ENCODE measurements at places on chromosomes 4 and X.

GRCh38 chr4:38017609-38018008 lies 57.4 kb downstream of the PTTG2 start:
- DNase-seq: no peak

DNA sequence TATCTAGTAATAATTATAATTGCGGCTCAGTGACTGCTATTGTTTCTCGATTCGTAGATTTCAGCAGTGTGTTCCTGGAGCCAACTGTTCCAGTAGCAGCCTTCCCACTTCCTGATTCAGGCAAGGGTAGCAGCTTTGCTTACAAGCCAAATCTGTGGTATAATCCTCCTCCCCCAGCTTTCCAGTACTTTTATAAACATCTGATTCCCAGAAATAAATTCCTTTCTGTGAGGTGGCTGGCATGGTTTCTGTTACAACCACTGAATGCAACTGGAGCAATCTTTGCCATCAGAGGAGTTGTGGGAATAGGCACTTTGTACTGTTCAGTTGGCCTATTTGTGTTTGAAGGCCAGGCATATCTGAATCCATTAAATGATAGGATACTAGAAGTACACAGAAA lies 80.0 kb downstream of the GLRA3 start:
- peak; percentile 6 for DNase-seq

- no peak for DNase-seq
Observed at GRCh38 chr4:83581411-83582288, 45.7 kb downstream of the GPAT3 start.

DNA sequence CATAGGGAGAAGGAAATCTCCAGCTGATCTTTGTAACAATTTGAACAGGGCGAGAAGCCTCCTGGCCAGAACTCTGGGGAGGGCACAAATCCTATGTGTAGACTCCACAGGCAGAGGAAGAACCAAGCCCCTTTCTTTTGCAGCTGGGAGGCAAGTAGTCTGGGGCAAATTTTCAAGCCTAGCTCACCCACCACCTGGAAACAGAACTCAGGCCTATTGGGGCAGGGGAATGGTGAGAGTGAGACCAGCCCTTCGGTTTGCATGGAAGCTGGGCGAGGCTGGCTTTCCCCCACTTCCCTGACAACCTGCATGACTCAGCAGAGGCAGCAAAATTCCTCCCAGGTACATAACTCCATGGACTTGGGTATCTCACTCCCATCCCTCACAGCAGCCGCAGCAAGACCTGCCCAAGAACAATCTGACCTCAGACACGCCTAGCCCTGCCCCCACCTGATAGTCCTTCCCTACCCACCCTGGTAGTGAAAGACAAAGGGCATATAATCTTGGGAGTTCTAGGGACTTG lies 138.2 kb downstream of the EMCN start:
- DNase-seq: no peak

DNA sequence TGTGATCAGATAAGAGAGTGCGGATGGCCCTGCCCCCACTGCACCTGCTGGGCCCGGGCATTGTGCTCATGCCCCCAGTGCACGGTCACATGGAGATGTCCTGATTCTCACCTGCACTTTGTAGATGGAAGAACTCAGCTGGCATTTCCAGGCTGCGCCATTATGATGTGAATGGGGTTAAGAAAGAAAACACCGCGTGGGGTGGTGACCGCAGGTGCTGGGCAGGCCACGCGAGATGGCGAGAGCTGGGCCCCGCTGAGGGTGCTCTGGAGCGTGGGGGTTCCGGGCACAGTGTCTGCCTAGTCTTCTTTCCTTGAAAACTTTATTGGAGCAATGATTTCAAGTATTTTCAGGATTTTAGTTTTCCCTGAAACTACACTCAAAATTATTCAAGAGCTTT lies 17.8 kb upstream of the HGFAC start:
- no peak for DNase-seq

GRCh38 chrX:131734621-131735020 lies 190.7 kb downstream of the OR13H1 start:
- DNase-seq: no peak

GRCh38 chr4:25694466-25694865 lies 38.8 kb downstream of the SLC34A2 start:
- DNase-seq: no peak

- peak; percentile 35 for DNase-seq
Observed at GRCh38 chr4:187209921-187210613, 486.4 kb upstream of the FAT1 start.

GRCh38 chr4:5096261-5096660 lies 45.0 kb downstream of the STK32B start:
- DNase-seq: no peak

DNA sequence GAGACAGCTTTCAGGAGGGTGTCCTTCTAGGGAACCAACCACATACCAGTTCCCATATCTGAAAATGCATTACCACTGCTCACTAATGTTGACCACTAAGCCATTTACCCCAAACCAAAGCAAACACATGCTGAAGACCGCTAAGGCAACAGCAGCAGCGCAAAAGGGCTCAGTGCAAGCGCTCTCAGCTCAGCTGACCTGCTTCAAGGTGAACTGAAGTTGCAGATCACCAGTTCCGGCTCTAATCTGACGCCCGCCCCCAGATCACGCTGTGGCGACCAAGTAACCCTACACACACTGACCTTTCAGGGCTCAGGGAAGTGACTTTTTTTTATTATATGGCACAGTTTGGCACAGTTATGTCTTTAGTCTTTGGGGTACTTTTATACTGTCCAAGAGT lies 5.8 kb downstream of the MECP2 start:
- no peak for DNase-seq

GRCh38 chr4:75848891-75849290 lies 53.4 kb downstream of the PPEF2 start:
- DNase-seq: peak; percentile 77

GRCh38 chr4:71604785-71605184 lies 179.1 kb downstream of the GC start:
- DNase-seq: no peak

- no peak for DNase-seq
Observed at GRCh38 chrX:151226941-151227340, 50.6 kb downstream of the GPR50 start.

DNA sequence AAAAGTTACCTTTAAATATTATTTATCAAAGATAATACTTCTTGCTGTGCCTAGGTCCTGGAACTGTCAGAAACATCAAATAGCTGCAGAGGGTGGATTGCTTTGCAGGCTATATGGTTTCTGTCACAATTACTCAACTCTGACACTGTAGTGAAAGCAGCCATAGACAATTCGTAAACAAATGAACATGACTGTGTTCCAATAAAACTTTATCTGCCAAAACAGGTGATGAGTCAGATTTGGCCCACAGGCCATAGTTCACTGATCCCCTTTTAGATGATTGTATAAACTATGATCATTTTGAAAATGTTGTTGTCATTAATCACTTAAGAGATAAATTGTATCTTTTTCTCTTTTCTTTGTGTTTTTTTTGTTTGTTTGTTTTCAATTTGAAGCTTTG lies 8.4 kb upstream of the MEPE start:
- DNase-seq: no peak

- no peak for DNase-seq
Observed at GRCh38 chr4:101807351-101807750, 16.8 kb downstream of the BANK1 start.

DNA sequence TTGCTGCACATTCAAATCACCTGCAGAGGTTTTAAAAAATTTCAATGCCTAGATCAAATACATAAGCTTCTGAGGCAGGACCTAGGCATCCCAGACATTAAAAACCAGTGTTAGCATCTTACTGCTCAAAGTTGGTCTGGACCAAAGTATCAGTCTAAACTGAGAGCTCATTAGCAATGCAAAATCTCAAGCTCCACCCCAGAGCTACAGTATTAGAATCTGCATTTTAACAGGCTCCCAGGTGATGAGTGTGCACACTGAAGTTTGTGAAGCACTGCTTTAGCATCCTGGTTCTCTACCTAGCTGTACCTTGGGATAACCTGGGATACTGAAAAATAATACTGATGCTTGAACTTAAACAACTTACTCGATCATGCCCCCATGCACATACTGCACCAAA lies 96.0 kb downstream of the PRRG1 start:
- DNase-seq: no peak

DNA sequence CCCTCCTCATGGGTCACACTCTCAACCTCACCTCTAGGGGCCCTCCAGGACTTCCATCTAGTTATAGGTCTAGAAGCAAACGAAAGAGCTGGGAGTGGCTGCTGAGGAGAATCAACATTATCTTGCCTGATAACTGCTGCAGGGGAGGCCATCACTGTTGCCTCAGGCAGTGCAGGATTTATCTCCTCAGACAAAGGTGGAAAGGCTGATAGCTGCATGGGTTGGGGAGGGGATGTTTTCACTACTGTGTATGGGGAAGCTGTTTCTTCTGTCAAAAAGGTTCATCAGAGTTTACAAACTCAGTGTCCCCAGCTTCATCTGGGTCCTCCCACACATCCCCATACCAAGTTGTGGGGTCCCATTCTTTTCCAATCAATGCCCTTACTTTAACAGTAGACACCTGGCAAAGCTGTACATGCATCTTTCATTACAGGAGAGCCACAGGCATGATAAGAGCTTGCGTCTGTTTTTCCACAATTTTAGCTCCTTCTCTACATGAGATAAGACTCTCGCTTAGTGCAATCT lies 17.6 kb upstream of the PRDM8 start:
- no peak for DNase-seq

- DNase-seq: peak; percentile 49
Observed at GRCh38 chr4:87502580-87503238, 26.5 kb downstream of the SPARCL1 start.

GRCh38 chr4:134665429-134665828 lies 463.8 kb upstream of the PABPC4L start:
- no peak for DNase-seq

DNA sequence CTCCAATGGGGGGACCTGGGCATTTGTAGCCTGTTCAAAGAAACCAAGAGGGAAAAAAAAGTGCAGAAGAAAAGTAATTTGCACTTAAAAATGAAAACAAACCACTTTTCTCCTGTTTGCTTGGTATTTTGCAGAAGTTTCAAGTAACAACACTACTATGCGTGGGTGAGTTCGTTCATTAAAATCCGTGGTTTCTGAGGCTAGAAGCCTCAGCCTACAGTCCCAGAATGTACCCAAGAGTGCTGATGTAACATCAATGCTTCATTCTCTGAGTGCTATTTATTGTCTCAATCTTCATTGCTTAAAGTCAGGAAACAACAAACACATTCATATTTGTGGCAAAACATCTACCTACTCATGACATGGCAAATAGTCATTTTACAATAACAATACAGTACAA lies 29.2 kb downstream of the LGI2 start:
- no peak for DNase-seq

DNA sequence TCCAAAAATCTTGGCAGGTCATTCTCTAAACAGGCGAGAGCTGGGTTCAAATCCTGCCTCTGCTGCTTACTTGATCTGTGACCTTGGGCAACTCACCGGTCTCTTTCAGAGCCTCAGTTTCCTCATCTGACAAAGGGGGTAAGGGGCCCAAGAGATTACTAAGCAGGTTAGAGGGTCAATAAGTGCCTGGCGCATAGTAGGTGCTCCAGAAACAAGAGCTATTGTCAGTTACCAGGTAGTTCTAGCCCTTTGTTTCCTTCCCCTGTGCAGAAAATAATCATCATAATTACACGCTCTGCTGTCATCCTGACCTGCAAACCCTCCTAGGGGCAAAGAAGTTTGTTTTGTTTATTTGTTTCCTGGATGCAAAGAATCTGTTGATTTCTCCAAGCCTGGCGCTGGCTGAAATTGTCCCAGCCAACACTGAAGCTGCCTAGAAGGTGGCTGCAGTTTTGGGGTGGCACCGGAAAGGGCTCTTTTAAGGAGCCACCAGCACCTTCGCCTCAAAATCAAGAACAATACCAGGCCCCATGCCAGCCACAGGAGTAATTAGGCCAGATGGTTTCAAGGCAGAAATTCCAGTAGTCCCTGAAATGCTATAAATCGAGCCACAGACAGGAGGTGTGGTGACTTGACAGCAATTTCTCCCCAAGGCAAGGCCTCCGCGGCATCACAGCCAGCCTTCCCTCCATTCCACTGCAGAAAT lies 10.2 kb upstream of the KIAA0232 start:
- peak; percentile 58 for DNase-seq

DNA sequence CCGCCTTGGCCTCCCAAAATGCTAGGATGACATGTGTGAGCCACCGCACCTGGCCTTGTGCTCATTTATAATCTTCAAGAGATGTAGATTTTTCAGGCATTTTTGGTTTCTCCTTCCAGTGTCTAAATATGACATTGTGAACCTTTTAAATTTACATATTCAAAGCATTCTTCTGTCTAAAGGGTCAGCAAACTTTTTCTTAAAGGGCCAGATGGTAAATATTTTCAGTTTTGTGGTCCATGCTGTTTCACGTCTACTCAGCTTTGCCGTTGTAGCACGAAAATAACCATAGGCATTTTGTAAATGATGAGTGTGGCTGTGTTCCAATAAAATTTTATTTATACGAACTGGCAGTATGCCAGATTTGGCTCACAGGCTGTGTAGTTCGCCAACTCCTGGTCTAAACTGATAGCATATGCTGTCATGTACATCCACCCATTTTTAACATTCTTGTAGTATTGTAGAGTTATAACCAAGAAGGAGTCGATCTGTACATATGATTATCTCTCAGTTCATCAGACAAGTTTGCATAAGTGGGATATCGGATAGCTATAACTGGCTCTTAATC lies 12.7 kb upstream of the GCNA start:
- DNase-seq: peak; percentile 16

GRCh38 chr4:149296503-149296902 lies 519.1 kb downstream of the IQCM start:
- DNase-seq: no peak

DNA sequence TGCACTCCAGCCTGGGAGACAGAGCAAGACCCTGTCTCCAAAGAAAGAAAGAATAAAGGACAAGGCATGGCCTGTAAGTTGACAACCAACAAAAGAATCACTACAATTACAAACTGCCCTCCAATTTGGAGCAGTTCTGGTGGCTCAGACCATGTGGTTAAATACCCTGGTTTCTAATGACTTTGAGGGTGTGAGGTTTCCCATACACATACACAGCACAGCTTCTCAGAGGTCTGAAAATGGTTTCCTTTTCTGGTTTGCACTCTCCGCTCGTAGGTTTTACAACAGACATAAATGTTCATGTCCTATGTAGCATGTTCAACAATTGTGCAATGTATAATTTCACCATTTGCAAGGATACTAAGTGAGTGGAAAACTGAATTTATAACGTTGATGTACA lies 34.2 kb upstream of the MXRA5 start:
- no peak for DNase-seq

DNA sequence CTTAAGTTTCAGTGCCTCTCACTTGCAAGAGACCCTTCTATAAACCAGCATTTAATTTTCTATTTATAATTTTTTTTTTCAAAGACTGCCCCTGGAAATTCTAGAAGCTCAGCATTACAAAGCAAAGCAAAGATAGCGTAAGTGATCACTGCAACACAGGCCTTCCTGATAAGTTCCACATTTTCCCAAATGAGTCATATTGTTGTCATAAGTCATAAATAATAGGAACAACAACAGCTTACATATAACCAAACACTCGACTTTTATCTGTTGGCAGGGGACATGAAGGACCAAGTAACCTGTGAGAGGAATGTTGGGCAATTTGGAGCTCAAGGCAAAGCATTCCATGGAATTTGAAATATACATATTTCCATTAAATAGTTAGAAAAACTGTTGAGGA lies 815.5 kb downstream of the DMD start:
- DNase-seq: no peak

- DNase-seq: no peak
Observed at GRCh38 chr4:121574618-121575017, 122.2 kb downstream of the ANXA5 start.
